ENCODE measurements at places on chromosomes 6 and 20.

DNA sequence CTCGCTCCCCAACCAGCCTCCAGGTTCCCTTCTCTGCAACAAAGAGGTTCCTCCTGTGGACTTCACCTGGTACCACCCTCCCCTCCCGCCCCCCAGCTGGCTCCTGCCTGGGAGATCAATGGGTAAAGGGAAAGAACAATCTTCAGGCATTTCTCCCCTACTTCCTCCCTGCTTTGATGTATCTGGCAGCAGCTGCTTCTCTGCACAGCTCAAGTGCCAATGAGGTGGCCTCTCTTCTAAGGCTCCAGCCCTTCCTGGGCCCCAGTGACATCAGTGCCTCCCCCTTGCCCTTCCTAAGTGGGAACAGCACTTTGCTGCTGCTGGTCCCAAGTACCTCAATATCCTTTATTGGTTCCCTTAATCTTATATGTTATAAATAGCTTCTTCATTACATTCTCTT lies 23.5 kb downstream of the MOCS1 start:
- no peak for DNase-seq

DNA sequence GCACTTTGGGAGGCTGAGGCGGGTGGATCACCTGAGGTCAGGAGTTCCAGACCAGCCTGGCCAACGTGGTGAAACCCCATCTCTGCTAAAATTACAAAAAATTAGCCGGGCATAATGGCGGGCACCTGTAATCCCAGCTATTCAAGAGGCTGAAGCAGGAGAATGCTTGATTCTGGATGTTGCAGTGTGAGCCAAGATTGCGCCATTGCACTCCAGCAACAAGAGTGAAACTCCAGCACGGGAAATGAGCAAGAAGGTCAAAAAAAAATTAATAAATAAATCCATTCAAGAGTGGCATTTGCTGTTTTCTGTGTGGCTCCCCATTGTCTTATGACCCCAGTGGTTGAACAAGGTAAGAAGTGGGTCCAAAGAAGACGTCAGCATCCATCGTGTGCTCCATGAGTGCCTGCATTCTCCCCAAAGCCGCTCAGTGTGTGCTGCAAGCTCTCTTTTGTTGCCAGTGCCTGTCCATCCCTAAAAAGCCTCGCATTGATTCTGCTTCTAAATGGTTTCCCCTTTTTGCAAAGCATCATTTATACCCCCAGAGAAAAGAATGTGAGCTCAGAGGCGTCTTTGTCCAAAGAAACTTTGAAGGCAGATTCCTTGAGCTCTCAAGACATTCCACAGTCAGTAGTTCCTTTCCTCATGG lies 38.8 kb upstream of the MAP3K4 start:
- no peak for DNase-seq

DNA sequence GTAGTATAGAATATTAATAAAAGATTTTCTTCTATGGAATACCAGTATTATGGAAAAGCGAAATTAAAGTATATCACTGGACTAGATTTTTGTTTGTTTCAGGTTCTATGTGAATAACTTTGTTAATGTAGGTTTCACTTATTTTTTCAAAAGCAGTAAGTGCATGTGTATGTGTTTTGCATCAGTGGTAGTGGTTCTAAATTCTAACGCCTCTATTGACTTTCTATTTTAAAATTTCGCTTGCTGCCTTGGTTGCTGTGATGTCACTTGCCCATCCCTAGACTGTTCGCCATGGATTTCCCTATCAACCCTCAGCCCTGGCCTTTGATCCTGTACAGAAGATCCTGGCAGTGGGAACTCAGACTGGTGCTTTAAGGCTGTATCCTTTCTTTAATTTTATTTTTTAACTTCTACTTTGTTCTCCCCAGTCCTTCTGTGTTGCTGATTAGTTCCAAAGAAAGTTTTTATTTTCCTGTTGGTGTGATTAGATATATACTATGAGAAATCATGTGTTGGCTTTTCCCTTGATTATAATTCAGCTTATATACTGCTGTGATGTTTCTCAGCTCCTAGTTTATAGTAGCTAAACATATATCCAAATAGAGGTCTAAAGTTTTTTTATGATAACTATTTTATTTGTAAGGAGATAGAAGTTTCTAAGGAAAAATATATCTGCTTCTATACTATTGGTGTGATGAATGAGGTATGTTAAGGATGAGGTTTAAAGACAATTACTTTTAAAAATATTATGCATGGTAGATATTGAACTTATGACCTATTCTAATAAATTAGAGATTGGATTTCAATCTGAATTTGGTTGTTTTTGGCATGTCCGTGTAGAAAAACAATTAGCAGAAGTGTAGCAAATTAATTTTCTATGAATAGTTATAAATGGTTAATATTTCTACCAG lies 1.7 kb downstream of the STXBP5 start:
- DNase-seq, result no peak

- DNase-seq, result no peak
Observed at GRCh38 chr6:41636833-41637193, 1.5 kb upstream of the MDFI start.

DNA sequence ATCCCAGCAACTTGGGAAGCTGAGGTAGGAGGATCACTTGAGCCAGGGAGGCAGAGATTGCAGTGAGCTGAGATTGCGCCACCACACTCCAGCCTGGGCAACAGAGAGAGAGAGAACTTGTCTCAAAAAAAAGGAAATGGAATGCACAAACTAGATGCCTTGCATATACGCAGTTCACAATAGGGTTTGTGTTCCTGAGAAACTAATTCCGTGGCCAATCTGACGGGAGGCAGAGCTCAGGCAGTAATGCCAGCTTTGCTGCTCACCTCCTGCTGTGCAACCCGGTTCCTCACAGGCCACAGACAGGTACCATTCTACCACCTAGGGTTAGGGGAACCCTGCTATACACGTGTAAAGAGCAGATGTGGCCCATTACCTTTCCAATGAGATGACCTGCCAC lies 1.4 kb downstream of the CDK5RAP1 start:
- DNase-seq, result no peak

- no peak for DNase-seq
Observed at GRCh38 chr6:142763205-142763604, 181.8 kb downstream of the HIVEP2 start.

- DNase-seq, result no peak
Observed at GRCh38 chr6:37693079-37693478, 4.6 kb downstream of the MDGA1 start.

DNA sequence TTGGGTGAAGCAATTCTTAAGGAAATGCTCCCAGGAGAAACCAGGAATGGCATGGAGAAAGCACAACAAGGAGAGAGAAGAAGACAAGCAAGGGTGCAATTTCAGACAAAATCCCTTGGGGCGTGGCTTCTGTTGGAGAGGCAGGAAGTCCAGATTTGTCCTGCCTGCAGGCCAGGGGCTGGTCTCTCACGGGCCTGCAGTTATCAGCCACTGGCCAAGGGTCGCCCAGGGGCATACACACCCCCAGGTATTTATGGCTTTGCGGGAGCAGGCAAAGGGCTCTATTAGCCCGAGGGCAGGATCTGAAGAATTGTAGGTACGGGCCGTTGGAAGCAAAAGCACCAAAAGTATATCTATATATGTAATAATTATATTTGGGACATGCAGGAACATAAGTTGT lies 87.7 kb downstream of the IYD start:
- DNase-seq, result no peak

- DNase-seq, result no peak
Observed at GRCh38 chr20:44186201-44186600, 787 bp downstream of the JPH2 start.

GRCh38 chr20:39785252-39785917 lies 823.2 kb downstream of the DHX35 start:
- no peak for DNase-seq

DNA sequence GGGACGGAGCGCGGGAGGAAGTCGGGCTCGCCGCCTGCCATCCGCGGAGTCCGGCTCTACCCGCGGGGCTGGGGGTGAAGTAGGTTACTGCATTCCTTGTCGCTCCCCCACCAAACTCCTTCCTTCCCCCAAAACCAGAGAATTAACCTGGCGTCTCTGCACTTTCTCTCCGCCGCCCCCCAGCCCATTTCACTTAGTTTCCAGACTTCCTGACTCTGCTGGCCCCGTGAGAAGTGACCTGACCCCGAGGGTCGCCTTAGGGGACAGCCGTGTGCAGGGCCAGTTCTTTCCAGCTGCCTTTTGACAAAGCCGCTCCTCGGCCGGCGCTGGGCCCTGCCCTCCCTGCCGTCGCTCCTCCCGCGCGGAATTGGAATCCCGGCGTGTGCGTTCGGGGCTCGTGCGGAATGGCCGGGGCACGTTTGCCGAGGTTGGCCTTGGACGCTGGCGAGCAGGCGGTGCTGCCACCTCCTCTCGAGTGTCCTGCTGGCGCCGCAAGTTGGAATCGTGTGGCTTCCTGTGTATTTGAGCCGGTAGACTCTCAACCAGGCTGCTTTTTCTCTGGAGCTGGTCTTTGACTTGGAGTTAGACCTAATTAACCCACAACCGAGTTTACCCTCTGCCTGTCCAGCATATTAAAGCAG lies 650 bp downstream of the DCBLD1 start:
- no peak for DNase-seq

DNA sequence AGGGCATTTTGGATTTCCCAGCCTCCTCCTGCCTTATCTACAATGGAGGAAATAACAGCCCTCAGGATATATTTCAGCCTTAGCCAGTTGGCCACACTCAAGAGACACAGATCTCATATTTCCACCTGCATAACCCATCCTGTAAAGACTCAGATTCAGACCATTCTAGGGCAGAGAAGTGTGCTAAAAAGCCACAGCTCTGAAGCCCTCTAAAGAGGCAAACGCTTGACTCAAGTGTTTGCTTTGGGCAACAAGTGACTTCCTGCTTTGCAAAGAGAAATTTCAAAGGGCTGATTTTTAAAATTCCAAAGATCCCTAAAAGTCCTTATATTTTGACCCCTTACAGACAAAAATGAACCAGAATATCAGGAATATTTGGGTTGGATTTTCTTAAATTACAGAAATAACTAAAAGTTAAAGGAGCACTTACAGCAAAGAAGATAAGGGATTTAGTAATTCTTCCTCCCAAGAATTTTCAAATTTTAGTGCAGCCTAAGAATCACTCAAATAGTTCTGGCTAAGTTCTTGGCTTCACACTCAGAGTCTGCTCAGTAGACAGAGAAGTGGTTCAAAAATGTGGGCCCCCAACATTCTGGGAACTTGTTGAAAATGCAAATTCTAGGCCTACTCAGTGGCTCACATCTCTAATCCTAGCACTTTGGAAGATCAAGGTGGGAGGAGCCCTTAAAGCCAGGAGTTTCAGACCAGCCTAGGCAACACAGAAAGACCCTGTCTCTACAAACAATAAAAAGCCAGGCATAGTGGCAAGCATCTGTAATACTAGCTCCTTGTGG lies 18.9 kb upstream of the ADGRF5 start:
- no peak for DNase-seq

DNA sequence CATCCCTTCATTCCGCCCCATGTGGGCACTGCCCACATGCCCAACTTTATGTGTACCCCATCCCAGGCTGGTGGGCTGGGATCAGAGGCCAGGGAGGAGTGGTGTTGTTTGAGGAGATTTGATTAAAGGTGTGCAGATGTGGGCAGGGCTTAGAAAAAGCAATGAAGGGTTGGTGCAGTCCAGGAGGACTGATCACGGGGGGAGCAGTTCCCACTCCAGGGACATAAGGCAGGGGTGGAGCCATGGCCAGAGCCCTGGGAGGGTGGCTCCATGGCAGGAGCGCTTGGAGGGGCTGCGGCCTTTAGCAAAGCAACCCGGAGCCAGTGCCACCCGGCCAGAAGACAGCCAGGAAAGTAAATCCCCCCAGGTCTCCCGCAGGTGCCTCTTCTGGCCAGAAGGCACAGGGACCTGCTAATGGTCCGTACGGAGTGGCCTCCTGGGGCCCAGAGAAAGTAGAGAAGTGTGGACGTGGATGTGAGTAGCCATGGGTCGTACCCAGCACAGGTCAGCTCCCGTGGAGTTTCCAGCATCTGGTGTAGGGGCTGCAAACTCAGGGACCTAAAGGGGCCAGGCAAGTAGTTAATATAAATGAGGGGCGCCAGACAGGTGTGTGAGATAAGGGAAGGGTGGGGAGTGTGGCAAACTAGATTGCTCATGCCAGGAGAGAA lies 62.1 kb upstream of the APCDD1L start:
- no peak for DNase-seq

GRCh38 chr6:56739836-56740815 lies 97.4 kb upstream of the DST start:
- DNase-seq, result no peak

- no peak for DNase-seq
Observed at GRCh38 chr6:81263531-81264168, 488.8 kb downstream of the TENT5A start.

DNA sequence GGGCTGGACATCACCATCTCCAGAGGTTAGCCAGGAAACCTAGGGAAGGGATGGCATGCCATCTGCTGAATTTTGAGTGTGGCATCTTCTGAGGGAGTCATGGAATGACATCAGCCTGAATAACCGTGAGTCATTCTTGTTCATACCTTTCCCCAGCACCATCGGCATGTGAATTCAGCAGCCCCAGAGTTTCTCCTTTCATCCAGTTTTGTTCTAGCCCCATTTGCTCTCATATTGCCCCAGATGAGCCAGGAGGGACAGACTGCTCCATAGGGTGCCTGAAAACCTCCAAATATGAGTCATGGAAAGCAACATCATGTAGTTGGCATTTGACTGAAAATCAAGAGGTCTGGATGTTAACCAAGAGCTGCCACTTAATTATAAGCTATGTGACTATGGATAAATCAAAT lies 219.2 kb upstream of the SGK1 start:
- DNase-seq, result no peak

DNA sequence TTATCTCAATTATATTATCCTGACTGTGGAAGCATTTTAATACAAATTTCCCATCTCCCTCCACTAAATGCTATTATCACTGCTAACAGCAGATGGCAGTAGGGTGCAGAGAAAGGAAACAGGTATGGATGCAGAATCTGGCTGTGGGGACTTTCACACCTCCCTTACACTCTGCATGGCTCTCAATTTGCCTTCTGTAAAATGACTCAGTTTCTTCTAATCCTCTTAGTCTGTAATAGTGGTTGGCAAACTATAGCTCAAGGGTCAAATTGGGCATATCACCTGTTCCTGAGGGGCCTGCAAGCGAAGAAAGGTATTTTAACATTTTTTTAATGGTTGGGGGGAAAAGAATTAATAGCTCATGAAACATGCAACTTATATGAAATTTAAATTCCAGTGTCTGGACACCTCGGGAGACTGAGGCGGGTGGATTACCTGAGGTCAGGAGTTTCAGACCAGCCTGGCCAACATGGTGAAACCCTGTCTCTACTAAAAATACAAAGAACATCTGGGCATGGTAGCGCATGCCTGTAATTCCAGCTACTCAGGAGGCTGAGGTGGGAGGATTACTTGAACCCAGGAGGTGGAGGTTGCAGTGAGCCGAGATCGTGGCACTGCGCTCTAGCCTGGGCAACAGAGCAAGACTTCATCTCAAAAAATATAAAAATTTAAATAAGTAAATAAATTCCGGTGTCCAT lies 83.5 kb downstream of the ZMYND8 start:
- peak; percentile 28 for DNase-seq

- DNase-seq, result no peak
Observed at GRCh38 chr20:63248835-63249591, 5.2 kb downstream of the NKAIN4 start.
